ENCODE measurements at places on chromosomes 3 and 15.

DNA sequence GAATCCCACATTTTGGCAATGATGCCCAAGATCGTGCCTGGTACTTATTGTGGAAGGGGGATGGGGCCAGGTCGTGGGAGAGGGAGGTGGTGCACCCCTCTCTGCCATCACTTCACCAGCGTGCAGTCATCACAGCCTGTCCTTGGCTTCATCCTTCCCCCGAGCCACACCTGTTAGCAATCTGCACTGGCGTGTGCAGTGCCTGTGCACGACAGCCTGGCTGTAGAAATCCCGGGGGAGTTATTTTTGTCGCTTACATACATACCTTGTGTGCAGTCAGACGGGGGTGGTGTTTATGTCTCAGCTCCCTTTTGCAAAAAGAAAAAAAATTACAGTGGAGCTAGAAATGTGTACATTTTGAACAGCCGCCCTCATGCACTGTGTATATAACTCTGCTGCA lies 216.0 kb downstream of the TLE3 start:
- no peak for DNase-seq

- peak; percentile 18 for DNase-seq
Measured at GRCh38 chr15:47484059-47484458, 233.2 kb upstream of the SEMA6D start.

GRCh38 chr3:73804204-73804603 lies 179.5 kb upstream of the PDZRN3 start:
- DNase-seq: no peak

DNA sequence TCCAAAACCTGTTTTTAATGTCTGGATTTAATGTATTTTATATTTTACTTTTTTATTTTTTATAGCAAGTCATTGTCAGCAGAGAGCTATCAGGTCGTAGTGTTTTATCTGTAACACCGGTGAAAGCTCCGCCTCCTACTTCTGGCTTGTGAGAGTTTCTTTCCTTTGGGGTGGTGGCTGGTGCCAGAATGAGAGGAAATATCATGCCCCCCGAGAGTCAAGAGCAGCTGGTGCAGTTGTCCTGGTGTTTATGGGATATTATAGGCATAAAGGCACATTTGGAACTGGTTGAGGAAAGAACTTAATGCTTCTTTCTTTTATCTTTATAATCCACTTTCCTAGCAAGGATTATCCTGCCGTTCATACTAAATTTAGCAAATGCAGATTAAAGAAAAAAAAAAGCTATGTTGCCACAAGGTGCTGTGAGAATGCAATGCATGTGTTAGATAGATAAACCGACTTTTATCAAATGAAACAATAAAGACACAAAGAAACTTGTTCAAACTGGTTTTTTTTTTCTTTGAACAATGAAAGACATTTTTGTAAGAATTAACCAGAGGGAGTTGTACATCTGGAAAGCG lies 260.1 kb upstream of the PLSCR5 start:
- no peak for DNase-seq

DNA sequence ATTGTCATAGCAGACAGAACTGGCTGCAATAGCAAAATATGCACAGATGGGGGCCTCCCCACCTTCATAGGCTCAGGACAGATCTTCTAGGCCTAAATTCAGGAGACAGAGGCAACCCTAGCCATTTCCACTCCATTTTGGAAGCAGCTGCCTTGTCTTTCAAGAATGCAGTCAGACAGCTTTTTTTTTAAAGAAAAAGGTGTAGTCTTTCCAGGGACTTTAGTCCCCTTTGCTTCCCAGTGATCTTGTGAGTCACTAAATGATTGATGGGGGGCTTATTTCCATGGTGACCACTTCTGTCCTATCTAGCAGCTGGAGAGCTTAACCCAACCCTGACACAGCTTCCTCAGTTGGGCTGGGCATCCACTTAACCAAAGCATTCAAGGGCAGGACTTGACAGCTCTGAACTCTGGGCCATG lies 165.9 kb downstream of the TPRG1 start:
- DNase-seq: no peak

- no peak for DNase-seq
Measured at GRCh38 chr3:187167777-187168176, 28.5 kb upstream of the RPL39L start.

- DNase-seq: peak; percentile 5
Measured at GRCh38 chr15:98241032-98241554, 280.6 kb downstream of the ARRDC4 start.

DNA sequence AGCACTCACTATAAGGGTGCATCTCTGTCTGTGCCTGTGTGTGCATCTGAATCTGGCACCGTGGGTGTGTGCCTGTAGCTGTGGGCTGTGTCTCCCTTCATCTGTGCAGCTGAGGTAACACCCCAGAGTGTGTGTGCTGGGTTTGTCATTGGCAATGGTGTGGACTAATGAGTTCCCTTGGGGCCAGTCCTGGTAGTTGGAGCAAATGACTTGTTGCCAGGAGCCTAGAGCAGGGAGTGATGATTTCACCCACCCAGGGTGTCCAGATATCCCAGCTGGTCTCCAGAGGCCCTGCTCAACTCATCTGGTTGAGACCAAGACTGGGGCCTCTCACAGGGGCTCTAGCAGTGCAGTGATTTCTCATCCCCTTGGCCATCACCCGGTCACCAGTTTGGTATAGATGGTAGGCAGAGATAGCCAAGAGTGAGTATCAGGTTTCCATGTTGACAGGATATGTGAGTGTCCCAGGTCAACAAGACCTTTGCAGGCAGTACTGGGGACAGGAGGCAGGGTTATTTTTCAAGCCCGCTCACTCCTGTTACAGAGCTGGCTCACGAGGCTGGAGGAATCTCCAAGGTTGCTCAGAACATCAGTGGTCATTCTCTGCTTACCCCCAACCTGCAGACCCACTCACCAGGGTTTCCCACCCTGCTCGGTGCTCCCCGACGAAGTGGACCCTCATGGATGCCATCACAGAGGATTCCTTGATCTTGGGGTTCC lies 4.1 kb upstream of the HDAC11 start:
- peak; percentile 13 for DNase-seq

DNA sequence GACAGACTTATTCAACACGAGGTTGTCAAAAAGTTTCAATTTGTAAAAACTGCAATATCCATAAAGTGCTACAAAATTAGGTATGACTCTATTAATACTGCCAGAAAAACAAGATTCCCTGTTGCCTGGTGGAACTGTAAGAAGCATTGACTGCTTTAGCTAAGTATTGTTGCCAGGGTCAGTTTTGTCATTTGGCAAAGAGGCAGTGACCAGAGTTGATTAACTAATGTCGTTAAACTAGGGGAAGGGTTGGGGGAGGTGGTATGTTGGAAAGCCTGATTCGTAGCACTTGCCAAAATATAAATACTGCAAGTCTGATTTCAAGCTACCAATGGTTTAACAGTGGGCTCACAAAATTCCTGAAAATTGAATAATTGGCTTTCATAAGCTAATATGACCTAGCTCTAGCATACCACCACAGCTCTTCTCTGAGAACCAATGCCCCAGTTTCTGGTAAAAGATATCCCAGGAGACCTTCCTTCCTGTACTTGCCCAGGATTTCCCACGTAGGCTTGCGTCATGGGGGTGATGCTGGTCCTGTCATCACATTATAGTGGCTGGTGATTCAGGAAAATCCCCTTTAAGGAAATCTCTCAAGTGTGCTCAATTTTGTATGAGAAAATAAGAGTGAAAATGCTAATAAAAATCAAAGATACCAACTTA lies 266.4 kb upstream of the TBC1D5 start:
- no peak for DNase-seq

DNA sequence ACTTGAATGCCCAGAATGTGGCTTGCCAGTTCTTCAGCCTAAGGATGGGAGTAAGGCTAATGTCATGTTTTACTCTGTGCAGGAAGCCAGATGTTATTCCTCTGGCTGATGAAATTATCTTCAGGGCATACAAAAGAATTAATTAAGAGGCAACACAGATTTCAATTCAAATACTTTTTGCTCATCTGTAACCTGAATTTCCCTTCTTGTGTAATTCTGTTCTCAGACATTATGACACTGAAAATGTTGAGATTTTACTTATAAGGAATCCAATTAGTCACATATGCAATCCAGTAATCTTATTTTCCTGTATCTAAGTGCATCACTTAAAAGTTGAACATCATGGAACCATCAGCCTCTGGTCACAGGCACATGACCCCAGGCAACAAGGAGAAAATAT lies 136.5 kb downstream of the CPNE4 start:
- no peak for DNase-seq

- peak; percentile 53 for DNase-seq
Measured at GRCh38 chr3:79361748-79362378, 405.9 kb downstream of the ROBO1 start.

GRCh38 chr3:119831941-119832371 lies 50.1 kb downstream of the NR1I2 start:
- peak; percentile 95 for DNase-seq

DNA sequence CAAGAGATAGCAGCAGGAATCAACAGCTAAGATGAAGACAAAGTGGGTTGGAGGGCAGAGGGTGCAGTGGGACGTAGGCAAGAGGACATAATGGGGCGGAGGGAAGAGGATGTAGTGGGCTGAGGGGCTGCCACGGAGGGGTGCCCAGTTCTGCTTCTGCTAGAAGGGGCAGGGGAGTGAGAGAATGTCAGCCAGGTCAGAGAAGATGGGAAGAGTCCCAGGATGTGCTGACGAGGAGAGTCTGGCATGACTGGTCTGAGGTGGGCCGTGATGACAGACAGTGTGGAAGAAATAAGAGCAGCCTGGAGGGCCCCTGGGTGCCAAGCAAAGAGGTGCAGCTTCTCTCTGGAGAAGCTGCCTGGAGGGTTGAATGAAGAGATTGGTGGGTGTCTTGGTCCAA lies 4.0 kb downstream of the SPSB4 start:
- no peak for DNase-seq

DNA sequence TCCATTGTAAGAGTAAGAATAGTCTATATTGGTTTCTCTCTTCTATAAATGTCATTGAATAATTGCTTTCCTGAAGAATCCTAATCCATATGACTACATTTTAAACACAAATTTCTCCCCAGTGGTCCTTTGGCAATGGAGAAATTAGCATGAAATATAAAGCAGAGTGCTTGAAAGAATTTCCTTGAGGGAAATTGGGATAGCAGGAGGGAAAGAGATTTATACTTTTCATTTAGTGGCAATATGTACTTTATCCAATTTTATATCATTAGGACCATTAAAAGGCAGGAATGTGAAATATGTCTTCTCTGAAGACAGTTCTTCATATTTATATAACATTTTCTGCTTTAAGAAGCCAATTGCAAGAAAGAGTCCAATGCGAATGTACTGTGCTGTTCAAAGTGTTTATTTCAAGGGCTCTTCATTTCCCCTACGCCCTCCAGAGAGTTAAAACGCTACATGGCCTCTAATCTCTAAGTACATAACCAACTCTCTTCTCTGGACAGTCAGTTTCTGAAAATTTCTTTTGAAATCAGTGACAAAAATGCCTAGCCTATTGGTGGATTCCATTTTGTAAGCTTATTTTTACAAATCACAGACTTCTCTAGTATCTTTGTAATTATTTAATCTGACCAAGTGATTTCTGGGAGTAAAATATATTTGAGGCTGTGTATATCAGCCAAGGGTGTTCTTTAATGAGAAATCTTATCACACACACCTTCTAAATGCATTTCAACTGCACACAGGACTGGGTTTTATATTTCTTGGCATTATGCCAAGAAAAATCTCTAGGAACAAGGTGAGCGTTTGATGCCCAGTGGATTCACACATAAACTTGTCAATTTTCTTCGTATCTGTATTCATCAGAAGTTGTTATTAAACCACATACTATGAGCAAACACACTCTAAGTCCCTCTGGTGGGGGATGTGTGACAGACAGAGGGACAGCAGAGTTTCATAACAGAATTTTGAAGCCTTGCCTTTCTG lies 51.2 kb downstream of the KCNAB1 start:
- DNase-seq: no peak

GRCh38 chr3:111069974-111070771 lies 1.4 kb upstream of the NECTIN3 start:
- peak; percentile 60 for DNase-seq

GRCh38 chr15:31476236-31476810 lies 149.7 kb downstream of the KLF13 start:
- no peak for DNase-seq

- no peak for DNase-seq
Measured at GRCh38 chr15:51396921-51397320, 55.5 kb downstream of the GLDN start.

DNA sequence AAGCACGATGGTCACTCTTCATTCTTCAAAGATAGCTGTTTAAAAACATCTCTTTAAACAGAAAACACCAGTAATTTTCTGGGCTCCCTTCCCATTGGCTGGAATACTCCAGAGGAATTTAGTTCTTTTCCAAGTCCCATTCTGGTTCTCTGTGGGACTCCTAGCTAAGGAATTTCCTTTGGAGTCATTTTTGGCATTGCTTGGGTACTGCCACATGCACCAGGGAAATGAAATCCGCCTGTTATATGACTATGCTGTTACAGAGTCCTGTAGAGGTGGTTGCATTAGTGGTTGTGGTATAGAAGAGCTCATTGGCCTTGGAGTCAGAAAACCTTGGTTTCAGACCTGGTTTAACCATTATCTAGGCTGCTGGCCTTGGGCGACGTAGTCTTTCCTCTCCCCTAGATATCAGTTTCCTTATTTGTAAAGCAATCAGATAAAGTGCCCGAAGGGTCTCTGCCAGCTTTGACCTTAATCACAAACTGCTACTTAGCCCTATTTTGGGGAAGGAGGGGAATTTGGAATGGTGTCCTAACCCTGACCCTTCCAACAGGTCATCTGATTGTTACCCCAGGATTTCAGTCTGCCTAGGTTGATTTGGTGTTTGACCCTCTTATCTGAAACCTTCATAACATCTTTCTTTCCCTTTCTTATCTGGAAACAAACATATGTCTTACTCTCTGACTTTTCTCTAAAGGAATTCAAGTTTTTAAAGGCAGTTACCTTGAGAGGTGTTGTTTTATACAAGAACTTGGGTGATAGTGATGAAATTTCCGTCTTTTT lies 13.4 kb downstream of the RTP1 start:
- DNase-seq: peak; percentile 95

DNA sequence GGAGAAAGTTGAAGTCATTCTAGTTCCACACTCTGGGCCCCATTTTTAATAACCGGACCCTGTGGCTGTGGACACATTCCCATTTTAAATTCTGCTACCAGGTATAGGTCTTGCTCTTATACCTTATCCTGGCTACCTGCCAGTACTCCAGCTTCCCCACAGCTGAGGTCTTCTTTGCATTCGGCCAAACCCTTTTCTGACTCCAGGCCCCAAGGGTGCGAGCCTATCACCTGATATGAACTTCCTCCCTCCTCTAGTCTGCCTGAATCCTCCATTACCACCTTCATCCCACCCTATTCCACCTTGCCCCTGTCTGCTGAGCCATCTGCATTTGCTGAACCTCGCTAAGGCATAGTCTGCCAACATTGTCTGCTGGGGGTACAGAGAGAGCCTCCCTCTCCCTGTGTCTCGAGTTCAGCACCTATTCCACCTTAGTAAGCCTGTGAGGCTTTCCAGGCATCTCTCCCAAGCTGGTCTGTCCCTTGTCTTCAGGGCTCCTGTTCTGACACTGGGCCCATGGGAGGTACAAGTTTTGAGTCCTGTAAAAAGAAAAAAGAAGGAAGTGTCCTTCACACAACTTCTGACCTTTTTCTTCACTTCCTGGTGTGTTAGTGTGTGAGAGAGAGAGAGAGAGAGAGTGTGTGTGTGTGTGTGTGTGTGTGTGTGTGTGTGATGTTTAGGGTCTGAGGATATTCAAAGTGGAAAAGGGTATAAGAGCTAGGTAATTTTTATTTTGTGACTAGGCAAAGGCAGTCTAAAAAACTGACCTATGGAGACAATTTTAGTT lies 27.0 kb downstream of the PDE8A start:
- DNase-seq: no peak

GRCh38 chr15:25392806-25393205 lies 46.0 kb downstream of the UBE3A start:
- no peak for DNase-seq
